ENCODE measurements at places on chromosomes 4 and X. TPM values are rescaled to one million over a fixed set of nuclear protein-coding genes. Genes with fewer than 3 reads are reported as not detected.

The LRAT gene
- 0.41 TPM for polyA plus RNA-seq

The WDR17 gene
- 8.1 TPM for polyA plus RNA-seq

The PCDH10 gene
- polyA plus RNA-seq = 0.93 TPM

The ADGRG4 gene
- not detected for polyA plus RNA-seq

The APLN gene
- 8.9 TPM for polyA plus RNA-seq

The PNMA6A gene
- polyA plus RNA-seq = 2.3 TPM

The SLC9A6 gene
- polyA plus RNA-seq = 24.3 TPM

GRCh38 chrX:91414713-91415112 is 19.9 kb upstream of the PABPC5 start:
- DNase-seq = no peak

DNA sequence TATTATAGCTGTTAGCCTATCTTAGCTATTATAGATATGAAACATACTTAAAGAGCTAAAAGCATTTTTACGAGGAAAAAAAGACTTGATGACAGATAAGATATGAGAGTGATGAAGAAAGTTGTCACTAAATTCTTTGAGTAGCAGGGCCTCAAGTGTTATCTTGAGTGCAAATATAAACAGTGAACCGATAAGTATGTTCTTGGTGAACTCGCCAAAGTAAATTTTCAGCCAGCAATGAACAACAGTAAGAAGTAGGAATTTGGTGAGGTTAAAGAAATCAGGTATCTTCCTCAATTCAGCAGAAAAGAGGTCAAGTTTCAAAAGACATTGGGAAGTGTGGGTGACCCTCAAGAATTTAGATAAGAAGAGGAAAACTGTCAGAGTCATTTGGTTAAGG is 471.8 kb upstream of the FTHL17 start:
- no peak for DNase-seq

GRCh38 chr4:41797260-41797659 is 48.7 kb upstream of the PHOX2B start:
- DNase-seq = no peak

DNA sequence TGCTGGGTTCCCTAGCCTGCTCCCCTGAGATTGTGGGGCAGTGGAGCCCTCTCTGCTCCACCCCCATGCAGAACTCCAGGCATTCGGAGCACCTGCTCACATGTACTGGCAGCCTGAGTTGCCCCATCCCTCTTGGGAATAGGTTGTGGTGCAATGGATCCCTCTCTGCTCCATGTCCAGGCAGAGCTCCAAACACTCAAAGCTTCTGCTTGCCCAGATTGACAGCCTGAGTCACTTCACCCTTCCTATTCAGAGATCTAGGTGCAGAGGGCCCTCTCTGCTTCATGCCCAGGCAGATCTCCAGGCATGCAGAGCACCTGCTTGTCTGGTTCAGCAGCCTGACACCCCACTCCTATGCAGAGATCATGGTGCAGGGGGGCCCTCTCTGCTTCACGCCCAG is 18.6 kb upstream of the TEX13B start:
- DNase-seq = no peak

DNA sequence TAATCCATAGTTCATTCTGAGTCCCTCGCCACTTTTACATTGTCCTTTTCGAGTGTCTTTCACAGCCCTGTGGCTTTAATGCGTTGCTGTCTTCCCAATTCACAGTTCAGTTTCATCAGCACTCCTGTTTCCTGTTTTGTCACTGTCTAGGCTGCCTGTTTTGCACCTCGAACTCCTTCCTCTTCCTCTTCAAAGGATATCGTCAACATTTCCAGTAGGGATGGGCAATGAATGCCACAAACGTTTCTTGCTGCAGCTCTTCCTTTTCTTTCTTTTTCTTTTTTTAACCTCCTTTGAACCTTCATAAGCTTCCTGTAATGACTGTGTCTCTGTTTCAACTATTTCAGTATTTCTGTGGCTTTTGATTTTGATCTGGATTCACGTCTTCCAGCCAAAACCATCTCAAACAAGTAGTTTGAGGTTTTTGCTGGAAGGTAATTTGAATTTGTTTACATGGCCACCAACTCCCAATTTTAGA is 105.4 kb downstream of the ANXA3 start:
- no peak for DNase-seq

DNA sequence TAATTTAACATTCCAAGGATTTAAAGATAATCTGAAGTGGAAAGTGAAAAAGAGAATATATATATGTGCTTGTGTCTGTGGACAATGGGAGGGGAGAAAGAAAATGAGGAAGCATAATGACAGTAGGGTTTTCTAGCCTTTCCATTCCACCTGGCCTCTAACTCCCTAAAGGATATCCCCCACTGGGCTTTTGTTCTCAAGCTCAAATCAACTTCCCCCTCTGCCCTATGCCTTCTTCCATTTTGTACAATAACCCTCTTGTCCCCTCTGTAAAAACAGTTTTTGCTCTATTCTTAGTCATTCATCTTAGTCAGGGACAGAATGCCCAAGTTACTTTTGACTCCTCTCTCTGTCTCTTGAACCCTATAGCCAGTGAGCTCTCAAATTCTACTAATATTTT is 23.6 kb downstream of the ANTXR2 start:
- DNase-seq = no peak

DNA sequence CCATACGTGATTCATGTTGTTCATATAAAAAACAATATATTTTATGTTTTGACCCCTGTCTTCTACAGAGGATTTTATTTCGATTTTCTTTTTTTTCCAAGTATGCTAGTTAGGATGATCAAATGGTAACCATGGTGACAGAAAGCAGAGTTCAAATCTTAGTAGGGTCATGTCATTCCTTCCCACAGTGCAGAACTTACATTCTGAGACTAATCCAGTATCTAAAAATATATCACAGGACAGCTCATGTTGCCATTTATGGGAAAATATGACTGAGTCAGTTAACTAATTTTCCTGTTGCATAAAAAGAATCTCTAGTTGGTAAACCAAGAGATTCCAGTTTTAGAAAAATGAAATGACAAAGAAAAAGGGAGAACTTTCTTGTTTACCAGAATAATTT is 209.5 kb downstream of the PARM1 start:
- no peak for DNase-seq

GRCh38 chr4:73520821-73521220 is 39.3 kb downstream of the AFM start:
- DNase-seq = no peak

- no peak for DNase-seq
Measured at GRCh38 chr4:82484996-82485783, 54.8 kb downstream of the ENOPH1 start.

DNA sequence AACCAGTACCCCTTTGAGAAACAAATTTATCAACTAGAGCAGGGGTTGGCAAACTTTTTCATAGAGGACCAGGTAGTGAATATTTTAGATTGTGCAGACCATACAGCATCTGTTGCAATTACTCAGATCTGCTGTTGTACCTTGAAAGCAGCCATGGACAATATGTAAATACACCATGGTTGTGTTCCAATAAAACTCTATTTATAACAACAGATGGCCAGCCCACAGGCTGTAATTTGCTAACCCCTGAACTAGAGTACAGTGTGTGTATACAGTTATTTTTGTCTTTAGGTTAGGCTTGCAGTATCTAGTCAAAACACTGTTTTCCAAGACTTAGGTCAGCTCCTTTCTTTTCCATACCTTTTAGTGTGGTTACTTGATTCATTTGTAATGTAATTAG is 54.4 kb downstream of the PHKA1 start:
- no peak for DNase-seq
